Left renal pelvis (tissue), 4 donors: ENCODE measurements at places on chromosomes 7 and 10. TPM values are rescaled to one million over a fixed set of nuclear protein-coding genes. Genes with fewer than 3 reads are reported as not detected.

- no peak for DNase-seq
Measured at GRCh38 chr10:102646610-102647442, 2.5 kb downstream of the TRIM8 start.

GRCh38 chr7:5681979-5682546 is 99.4 kb downstream of the RNF216 start:
- no peak for DNase-seq

The GRID1 gene
- 1.6 TPM for polyA plus RNA-seq

DNA sequence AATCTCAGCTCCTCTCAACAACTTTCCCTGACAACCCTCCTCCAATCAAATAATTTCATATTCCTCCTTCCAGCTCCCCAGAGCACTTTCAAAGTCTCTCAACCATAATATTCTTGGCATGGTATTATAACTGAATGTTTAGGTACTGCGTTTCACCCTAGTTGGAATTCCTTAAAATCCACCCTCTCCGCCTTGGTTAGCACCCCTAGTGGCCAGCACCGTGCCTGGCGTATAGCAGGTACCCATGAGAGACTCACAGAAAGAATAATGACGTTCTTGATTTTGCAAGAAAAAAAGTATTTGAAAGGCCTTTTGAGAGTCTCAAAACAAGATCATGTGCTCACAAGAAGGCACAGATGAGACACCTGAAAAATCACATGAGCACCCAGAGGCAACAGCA is 50.9 kb downstream of the GLI3 start:
- no peak for DNase-seq

GRCh38 chr7:151251689-151252560 is 3.4 kb upstream of the SMARCD3 start:
- DNase-seq: no peak

GRCh38 chr7:119232091-119232490 is 1007.6 kb downstream of the ANKRD7 start:
- DNase-seq: no peak

DNA sequence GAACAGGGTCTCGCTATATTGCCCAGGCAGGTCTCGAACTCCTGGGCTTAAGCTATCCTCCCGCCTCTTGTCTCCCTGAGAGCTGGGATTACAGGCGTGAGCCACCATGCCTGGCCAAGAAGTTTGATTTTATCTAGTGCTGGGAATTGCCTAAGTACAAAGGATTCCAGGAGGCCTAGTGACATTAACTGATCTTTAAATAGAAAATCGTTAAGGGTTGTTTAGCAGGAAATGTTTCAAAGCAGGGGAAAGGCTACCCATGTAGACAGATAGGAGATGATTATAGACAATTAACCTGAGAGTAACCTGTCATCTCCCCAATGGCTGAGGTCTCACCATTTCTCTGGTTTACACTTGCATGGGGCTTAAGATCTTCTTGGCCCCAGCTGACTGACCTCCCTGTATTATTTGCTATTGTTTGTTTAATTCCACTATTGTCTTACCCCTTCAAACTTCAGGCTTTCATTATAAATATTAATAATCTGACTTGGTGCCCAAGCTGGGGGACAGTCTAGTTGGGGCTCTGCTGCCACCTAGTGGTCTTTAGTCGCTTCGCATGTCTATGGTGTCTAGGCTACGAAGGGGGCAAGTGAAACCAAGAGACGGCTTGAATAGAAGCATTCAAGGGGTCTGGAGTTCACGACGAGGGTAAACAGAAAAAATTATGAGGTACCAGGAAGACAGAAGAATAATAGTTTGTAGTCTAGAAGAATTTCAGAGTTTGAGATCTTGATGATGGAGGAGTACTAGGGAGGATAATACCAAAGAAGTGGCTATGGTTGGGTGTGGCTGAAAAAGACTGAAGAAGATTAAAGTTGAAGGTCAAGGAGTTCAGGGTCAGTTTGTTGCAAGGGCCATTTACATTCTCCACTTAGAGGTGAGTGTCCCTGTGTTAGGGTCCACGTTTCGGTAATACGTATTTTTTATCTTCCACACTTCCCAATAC is 40.4 kb upstream of the BPGM start:
- no peak for DNase-seq

The SMKR1 gene
- 0.86 TPM for polyA plus RNA-seq

- no peak for DNase-seq
Measured at GRCh38 chr10:91077549-91078071, 142.9 kb upstream of the PCGF5 start.

The CADPS2 gene
- 124 TPM for polyA plus RNA-seq

DNA sequence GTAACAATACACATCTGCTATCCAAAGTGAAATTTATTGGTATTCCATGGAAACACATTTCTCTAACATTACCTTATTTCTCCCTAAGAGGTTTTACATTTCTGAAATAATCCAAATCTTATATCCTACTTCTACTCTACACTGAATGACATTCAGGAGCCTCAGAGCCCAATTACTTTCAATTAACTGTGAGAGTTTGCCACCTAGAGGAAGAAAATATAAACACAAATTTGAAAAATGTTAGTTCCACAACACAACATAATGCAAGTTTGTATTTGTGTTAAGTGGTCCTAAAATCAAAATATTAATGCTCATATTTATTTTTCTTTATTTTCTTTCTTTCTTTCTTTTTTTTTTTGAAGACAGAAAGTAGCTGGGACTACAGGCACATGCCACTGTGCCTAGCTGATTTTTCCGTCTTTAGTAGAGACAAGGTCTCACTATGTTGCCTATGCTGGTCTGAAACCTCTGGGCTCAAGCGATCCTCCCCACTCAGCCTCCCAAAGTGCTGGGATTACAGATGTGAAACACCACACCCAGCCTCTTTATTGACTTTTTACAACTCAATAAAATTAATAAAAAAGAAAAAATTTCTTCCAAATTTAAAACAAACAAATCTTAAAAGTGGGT is 46.0 kb downstream of the ATAD1 start:
- DNase-seq: no peak

The SPDYE8 gene
- 0.69 TPM for polyA plus RNA-seq

DNA sequence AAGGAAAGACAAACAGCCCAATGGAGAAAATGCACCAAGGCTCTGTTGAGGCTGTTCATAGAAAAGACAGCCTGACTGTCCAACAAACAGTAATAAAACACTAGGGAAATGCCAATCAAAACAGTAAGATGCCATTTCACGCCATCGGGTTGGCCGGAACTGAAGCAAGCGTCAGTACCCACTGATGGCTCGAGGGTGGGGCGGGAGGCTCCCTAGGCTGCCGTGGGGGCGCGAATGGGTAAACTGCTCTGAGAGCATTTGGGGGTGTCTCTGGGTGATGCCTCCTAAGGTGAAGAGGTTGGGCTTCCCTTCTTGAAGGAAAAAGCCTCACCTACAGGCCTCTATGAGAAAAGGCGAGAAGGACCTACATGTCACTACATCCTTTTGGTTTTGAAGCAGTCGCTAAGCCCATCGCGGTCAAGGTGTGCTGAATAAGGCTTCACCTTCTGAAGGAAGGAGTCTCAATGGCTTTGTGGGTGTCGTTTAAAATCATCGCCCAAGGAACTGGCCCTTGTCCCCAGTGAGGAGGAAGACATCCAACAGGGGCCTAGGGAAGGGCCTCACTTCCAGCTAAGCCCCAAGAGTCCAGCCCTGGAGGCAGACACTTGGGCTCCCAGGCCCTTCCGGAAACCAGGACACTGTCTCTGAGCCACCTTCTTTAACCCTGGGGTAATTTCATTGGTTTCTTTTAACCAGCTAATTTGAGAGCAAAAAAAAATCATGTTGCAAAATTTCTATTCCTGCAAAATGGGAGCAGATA is 98.5 kb upstream of the PPP2R2D start:
- DNase-seq: no peak

The GPR37 gene
- 1.9 TPM for polyA plus RNA-seq

DNA sequence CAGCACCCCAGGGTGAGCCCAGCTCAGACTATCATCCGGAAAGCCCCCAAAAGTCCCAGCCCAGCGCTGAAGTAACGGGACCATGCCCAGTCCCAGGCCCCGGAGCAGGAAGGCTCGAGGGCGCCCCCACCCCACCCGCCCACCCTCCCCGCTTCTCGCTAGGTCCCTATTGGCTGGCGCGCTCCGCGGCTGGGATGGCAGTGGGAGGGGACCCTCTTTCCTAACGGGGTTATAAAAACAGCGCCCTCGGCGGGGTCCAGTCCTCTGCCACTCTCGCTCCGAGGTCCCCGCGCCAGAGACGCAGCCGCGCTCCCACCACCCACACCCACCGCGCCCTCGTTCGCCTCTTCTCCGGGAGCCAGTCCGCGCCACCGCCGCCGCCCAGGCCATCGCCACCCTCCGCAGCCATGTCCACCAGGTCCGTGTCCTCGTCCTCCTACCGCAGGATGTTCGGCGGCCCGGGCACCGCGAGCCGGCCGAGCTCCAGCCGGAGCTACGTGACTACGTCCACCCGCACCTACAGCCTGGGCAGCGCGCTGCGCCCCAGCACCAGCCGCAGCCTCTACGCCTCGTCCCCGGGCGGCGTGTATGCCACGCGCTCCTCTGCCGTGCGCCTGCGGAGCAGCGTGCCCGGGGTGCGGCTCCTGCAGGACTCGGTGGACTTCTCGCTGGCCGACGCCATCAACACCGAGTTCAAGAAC is 1.1 kb downstream of the VIM start:
- DNase-seq: peak; percentile 59

DNA sequence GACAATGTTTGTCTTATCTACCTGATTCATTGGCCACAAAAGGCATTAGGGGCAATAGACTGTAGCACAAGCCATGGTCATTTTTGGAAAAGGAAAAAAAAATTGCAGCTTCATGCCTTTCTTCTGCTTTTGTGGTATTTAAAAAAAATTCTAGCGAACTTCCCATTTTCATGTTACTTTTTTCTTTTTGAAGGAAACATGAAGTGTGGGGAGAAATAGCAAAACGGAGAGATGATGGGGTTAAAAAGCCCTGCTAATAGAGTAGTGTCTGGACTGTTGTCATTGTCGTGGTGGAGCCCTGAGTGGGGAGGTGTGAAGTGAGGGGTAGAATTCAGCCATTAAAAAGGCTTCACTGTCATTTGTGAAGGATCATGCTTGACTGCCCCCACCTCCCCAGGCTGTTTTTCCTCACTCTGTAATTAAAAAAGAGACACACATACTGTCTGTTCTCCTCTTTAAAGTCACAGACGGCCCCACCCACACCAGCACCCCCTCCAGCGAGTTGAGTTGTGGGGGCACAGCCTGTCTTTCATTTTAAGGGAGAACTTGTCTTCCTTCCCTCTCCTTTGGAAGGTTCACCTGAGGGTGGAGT is 272.4 kb downstream of the CREB5 start:
- DNase-seq: no peak

The DIP2C gene
- polyA plus RNA-seq: 20.7 TPM

GRCh38 chr7:28336806-28337205 is 75.5 kb upstream of the CREB5 start:
- no peak for DNase-seq

GRCh38 chr7:25194036-25194435 is 34.2 kb downstream of the NPVF start:
- no peak for DNase-seq
